ENCODE measurements at places on chromosomes 12 and 14. TPM values are rescaled to one million over a fixed set of nuclear protein-coding genes. Genes with fewer than 3 reads are reported as not detected.

MIA2 gene
- polyA plus RNA-seq: 27.6 TPM

KRT81 gene
- 3.6 TPM for polyA plus RNA-seq

RTL1 gene
- not detected for polyA plus RNA-seq

DHH gene
- polyA plus RNA-seq: not detected

LRRK2 gene
- 0.18 TPM for polyA plus RNA-seq

PMEL gene
- polyA plus RNA-seq: not detected

SNAPC1 gene
- 4.0 TPM for polyA plus RNA-seq

RPS6KL1 gene
- 0.34 TPM for polyA plus RNA-seq

SMCO2 gene
- polyA plus RNA-seq: not detected

HHIPL1 gene
- not detected for polyA plus RNA-seq

CACNA1C gene
- polyA plus RNA-seq: 0.05 TPM

MYF5 gene
- polyA plus RNA-seq: not detected

PTHLH gene
- polyA plus RNA-seq: not detected

KIF5A gene
- polyA plus RNA-seq: not detected

BDKRB2 gene
- not detected for polyA plus RNA-seq

OAS2 gene
- 24.3 TPM for polyA plus RNA-seq

GYS2 gene
- not detected for polyA plus RNA-seq

SYNDIG1L gene
- polyA plus RNA-seq: not detected

DNAJC22 gene
- not detected for polyA plus RNA-seq

TSPAN8 gene
- not detected for polyA plus RNA-seq

FOXG1 gene
- polyA plus RNA-seq: not detected

ARG2 gene
- 2.0 TPM for polyA plus RNA-seq

SOCS2 gene
- 25.9 TPM for polyA plus RNA-seq

TTLL5 gene
- polyA plus RNA-seq: 10.4 TPM

MYH6 gene
- not detected for polyA plus RNA-seq

LTBP2 gene
- 0.30 TPM for polyA plus RNA-seq

Measured in immature natural killer cell (primary cell).